ENCODE measurements at places on chromosomes 13 and 19.
A peak's percentile ranks its signal among the peaks of the same experiment; 100 is the strongest.

DNA sequence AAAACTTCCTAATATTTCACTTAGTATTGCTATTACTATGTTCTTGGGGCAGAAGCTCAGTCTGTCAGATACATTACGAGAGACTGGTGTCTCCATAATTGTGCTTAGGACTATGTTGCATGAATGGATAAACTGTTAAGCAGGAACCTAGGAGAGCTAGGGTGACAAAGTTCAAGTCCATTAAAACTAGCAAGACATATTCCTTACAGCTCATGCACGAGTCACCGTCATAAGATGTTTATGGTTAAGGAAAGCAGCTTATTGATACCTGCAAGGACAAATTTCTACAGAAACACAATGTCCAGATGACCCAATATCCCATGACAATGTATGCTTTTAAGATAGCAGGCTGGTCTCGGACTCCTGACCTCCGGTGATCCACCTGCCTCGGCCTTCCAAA is 5.7 kb upstream of the ZNF813 start:
- DNase-seq: no peak

DNA sequence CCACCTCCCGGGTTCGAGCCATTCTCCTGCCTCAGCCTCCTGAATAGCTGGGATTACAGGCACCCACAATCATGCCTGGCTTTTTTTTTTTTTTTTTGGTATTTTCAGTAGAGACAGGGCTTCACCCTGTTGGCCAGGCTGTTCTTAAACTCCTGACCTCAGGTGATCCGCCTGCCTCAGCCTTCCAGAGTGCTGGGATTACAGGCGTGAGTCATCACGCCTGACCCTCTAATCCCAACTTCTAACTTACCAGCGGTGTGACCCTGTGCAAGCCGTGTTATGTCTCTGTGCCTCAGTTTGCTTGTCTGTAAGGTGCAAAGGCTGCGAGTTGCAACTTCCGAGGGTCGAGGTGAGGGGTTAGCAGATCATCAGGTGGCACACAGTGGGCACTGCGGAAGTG is 17.3 kb downstream of the ZSWIM4 start:
- no peak for DNase-seq

- no peak for DNase-seq
Observed at GRCh38 chr13:107585469-107586180, 629.7 kb downstream of the LIG4 start.

GRCh38 chr19:3028305-3029064 is 595 bp downstream of the TLE2 start:
- DNase-seq: no peak

DNA sequence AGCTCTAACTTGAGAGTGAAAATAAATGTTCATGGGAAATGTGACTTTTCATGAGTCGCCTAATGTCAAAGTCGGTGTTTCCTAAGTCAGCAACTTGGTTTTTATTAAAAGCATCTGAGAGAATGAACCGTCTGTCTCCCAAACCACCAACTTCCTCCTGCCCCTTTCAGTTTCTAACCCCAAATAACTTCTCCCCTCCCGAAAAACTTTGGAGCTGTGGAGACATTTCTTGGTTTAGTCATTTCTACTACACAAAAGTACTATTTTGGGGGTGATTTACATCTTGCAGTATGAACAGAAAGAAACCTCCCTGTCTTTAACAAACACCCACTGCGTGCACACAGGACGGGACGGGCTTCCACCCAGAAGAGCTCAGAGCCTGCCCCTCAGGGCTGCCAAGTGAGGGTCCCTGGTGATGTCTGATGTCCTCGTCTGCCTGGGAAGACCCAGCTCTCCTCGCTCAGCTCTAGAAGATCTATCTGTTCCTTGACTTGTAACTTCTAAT is 65.0 kb downstream of the RASA3 start:
- peak; percentile 64 for DNase-seq

DNA sequence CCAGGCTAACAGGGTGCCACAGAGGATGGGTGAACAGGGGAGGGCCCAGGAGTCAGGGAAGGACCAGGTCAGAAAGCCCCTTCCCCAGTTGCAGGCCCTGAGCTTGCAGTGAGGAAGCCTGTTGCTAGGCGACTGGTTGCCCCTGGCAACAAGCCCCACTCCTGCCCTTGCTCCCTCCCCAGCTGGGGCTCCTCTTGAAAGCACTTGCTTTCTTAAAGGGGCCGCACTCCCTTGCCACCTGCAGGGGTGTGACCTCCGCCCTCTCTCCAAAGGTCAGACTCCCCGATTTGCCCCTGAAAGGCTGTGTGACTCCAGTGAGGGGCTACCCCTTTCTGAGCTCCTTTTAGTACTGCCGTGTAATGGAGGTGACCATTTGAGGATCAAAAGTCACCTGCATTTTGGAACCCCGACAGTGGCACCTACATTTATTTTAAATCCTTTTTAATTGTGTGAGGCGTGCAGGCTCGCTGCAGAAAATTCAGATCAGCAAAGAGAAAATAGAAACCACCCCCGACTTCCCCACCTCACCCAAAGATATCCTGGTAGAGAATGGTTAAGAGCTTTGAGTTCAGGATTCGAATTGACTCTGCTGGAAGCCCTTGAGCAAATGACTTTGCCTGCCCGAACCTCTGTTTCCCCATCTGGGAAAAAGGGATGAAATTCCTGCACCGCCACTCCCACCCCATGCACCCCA is 4.8 kb downstream of the FCHO1 start:
- no peak for DNase-seq

DNA sequence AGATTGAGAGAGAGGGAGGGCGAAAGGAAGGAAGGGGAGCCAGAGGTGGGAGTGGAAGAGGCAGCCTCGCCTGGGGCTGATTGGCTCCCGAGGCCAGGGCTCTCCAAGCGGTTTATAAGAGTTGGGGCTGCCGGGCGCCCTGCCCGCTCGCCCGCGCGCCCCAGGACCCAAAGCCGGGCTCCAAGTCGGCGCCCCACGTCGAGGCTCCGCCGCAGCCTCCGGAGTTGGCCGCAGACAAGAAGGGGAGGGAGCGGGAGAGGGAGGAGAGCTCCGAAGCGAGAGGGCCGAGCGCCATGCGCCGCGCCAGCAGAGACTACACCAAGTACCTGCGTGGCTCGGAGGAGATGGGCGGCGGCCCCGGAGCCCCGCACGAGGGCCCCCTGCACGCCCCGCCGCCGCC is at the start of gene TNFSF11:
TNFSF11 (plus strand) TSS at position 142 of the 400 bp plus-strand sequence; CDS start at position 294, 152 bp downstream.
- DNase-seq: no peak

- no peak for DNase-seq
Observed at GRCh38 chr19:3149526-3150505, 14.0 kb downstream of the GNA15 start.

DNA sequence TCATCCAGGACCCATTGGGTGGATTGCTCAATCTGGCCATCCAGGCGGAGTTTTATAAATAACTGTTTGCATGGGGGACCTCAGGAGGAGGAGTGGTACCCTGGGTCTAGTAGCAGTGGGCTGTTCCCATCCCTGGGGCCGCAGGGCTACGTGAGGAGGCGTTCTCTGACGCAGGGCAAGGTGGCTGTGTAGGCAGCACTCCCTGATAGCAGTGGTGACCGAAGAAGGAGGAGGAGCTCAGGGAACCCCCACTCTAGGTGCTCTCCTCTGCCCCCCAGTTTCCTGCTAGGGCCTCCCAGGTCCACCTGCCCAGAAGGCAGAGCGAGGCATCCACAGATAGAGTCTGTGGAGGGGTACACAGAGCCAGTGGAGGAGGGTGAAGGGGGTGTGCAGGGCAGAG is 64.1 kb downstream of the CCNE1 start:
- DNase-seq: no peak

DNA sequence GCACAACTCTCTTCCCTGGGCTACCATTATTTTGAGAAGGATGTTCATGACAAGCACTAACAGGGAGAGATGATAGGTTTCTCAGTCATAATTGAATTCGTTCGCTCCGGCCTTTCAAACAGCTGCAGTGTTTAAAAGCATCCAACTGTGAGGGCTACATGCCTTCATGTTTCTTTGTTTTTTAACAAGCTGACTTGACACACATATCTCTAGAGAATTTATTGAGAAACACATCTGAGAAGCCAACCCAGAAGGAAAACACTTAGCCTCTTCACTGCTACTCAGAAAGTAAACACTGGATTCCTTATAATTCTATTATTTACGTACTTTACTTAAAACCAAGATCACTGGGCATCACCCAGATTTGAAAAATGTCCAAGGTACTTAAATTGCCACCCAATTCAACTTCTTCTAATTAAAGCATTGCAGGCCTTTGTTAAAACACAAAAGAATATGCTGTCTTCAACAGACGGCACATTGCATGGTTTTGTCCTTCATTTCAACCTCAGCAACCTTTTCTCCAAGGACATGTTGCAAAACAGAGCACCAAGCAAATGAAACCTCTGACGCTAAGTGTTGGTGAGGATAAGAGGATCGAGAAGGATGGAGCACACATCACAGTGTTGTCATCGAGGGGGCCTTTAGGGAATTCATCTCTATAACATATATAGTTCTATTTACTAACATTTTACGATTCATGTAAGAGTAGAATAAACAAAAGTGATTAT is 75.8 kb downstream of the TBC1D4 start:
- DNase-seq: no peak

DNA sequence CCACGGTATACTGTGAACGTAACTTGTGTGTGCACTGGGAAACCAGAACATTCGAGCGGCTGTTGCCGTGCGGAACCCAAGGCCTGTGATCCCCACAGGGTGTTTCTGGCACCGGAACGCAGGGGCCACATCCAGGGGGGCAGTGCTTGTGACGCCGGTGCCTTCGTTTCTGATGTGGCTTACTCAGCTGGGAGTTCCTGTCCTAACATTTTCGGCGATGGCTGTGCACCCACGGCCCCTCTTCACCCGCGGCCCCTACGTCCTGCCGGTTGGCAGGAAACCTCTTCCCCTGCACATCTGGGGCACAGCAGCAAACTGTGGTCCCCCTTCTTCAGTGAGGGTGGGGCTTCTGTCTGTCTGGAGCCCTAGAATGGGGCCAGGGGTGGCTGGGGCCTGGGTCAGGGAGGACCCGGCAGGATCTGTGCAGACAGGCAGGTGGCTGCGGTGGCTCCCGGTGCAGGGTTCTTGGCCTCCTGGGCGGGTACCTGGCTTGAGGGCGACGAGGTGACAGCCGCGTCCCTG is 26.2 kb downstream of the CSNK1G2 start:
- no peak for DNase-seq

DNA sequence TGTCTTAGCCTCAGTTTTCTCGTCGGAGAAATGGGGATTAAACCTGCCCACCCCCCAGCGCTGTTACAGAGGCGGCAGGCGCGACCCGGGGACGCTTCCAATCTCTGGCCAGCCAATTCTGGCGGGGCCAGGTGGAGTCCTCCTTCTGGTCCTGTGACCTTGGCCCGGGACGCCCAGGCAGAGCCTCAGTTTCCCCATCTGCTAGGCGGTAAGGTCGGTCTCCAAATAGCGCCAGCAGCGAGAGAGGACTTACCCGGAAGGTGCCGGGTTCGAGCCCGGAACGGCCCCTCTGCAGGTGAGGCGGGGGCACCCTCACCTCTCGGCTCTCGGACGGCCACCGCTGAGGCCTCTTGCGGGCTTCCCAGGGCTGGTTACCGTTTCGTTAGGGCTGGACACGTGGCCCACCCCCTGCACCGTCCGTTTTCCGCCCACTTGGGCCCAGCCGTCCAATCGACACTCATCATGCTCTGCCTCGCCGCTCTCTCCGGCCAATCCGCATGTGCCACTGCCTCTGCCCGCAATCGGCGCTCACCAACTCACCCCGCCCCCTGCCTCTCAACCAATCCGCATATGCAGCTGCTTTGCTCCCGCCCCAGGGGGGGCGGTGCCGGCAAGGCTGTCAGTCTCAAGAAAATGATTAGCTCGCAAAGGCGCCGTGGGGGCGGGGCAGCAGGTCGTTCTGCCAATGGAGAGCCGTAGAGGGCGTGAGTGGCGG is at the start of gene ISOC2:
ISOC2 (minus strand) TSS at position 384 of the 715 bp plus-strand sequence. CDS start 5,156 bp downstream, outside the sequence.
- DNase-seq: peak; percentile 99

DNA sequence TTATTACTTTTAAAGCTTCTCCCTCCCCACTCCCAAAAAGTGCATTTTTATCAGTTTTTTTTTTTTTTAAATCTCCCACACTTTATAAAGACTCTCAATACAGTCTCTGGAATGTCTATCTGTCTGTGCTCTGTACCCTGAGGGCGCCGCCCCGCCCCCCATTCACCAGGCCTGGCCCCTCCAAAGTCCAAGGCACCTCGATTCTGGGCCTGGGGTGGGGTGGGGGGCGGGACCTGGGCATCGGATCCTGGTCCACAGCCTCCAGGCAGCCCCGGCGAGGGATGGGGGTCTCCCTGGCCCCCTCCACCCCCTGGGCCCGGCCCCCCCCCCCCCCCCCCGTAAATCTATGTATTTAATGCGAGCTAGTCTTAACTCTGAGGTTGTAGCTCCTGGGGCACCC is 23.3 kb downstream of the ZBTB7A start:
- DNase-seq: no peak

DNA sequence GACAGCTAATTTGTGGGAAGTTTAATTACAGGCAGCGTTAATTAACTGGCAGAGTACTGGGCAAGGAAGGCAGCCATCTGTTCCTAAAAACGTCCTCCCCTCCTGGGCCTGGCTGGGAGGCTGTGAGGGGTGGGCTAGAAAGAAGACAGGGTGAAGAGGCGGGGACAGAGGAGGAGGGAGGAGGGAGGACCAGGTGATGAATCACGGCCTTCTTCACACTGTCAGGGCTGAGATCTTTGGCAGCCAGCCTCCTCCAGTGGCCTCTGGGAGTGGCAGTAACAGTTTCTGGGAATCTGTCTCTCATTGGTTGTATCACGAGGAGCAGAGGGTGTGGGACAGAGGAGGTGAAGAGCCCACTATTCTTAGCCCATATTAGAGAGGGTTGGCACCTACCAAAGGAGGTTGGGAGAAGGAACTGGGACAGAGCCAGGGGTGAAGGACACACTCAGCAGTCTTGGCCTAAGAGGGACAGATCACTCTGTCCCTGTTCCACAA is 9.6 kb upstream of the ZNRF4 start:
- no peak for DNase-seq

- no peak for DNase-seq
Observed at GRCh38 chr19:47005164-47005641, 14.4 kb upstream of the NPAS1 start.

GRCh38 chr19:6678690-6679109 is 8.7 kb upstream of the TNFSF14 start:
- no peak for DNase-seq

GRCh38 chr13:27339299-27339698 is 68.7 kb downstream of the RASL11A start:
- DNase-seq: peak; percentile 69

GRCh38 chr19:58154287-58154678 is 3.7 kb upstream of the ZNF329 start:
- DNase-seq: peak; percentile 20

GRCh38 chr13:77291774-77292173 is 35.1 kb downstream of the MYCBP2 start:
- no peak for DNase-seq

- DNase-seq: no peak
Observed at GRCh38 chr19:32916969-32917615, 47.5 kb upstream of the SLC7A9 start.

DNA sequence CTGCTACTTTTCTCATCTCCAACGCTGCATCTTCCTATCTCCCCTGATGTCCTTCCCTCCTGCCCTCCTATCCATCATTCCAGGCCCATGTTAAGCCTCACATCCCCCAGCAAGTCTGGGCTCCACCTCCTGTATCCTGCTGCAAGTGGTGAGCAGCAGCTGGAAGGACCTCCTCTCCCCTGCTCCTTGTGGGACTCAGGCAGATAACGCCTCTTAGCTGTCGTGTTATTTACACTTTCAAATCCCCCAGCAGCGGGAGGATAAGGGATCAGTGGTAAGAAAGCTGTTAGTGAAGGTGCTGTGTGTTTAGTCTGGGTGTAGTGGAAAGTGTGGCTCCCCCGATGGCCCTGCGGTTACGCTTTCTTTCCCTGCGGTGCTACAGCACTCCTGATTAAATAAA is 211.9 kb downstream of the ZNF536 start:
- DNase-seq: no peak

GRCh38 chr19:3627351-3627723 is 747 bp upstream of the CACTIN start:
- no peak for DNase-seq

Measured in HL-60 (cell line).